ENCODE measurements at places on chromosomes 4 and X.

GRCh38 chrX:155143959-155144548 is 72.2 kb upstream of the VBP1 start:
- H3K27me3 ChIP-seq, result no peaks in the 10 kb centered on the region
- H3K4me1 ChIP-seq, result no peaks in the 10 kb centered on the region

DNA sequence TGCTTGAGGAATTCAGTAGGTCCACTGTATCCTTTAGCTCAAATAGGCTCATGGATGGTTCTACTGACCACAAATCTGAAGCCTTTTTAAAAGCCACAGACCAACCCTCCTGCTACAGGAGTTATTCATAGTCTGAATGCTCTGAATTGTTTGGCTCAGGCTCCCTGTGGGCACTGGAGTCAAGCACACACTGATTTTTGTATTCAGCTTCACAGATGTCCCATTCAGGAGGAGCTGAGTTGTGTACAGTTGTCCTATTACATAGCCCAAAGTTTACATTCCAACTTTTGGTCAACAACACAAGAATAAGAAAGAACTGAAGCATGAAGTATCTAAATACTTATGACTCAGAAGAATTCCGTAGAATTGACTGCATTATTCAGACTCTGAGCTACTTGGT is 243.9 kb downstream of the UNC5C start:
- no peaks in the 10 kb centered on the region for H3K36me3 ChIP-seq
- H3K4me1 ChIP-seq, result no peaks in the 10 kb centered on the region
- H3K4me3 ChIP-seq, result no peak overlapping the region

DNA sequence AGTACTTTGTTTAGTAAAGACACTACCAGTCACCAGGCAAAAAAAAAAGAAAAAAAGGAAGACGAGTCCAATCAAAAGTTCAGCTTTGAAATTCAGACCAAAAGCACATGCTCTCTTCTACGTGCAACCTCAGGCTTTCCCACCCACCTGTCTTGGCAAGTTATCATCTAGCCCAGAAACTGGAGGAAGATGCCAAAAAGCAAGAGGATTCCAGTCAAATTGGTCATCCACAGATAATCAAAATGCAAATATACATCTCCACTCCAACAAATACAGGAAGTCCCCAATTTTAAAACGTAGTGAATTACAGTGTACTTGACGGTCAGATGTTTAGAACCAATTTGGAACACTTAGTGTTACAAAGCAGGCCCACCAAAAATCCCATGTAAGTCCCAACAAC is 96.5 kb downstream of the PALLD start:
- no peak overlapping the region for H3K4me3 ChIP-seq
- no peak overlapping the region for H3K27ac ChIP-seq
- H3K27me3 ChIP-seq, result no peaks in the 10 kb centered on the region
- H3K36me3 ChIP-seq, result no peaks in the 10 kb centered on the region
- DNase-seq, result no peak

DNA sequence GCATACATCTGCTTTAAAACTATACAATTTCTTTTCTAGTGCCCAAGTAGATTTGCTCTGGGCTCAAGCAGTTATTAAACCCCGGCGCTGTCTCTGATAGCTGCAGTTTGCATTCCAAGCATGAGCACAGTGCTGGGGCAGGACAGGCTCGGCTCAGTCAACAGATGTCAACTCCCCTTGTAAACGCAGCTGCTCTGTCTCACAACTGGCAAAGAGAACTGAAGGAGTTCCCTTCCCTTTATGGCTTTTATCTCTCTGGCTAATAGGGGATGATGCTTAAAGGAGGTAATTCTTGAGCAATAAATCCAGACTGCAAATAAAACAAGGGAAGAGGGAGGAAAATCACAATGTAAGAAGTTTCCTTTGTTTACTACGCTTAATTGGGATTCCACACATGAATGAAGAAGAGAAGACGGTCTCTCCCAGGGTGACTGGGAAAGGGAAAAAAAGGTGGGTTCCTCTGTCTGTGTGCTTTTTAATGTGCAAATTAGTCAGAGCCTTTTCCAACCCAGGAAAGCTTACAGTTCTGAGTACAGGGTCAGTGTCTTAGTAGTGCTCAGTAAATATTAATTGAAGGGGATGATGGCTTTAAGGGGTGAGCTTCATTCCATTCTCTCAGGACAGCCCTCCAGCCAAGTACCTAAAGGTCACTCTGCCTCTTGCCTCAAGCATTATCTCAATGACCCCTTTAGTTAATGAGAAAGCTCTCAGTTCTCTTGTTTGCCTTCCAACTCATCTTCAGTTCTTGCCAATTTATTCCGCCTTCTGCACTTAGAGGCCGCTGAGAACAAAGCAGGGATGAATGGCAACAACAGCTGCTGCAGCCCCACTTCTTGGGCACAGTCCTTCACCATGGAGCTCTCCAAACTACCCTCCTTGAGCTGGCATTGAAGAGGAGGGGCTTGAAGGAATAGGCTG is 155.7 kb upstream of the JADE1 start:
- H3K36me3 ChIP-seq, result 0 out of 2 replicates have a peak, but pooled peaks cover 4% of the 10 kb centered on the region
- H3K27ac ChIP-seq, result peak overlapping the region; percentile 8
- peak; percentile 47 for DNase-seq
- H3K4me1 ChIP-seq, result peaks cover 28% of the 10 kb centered on the region

DNA sequence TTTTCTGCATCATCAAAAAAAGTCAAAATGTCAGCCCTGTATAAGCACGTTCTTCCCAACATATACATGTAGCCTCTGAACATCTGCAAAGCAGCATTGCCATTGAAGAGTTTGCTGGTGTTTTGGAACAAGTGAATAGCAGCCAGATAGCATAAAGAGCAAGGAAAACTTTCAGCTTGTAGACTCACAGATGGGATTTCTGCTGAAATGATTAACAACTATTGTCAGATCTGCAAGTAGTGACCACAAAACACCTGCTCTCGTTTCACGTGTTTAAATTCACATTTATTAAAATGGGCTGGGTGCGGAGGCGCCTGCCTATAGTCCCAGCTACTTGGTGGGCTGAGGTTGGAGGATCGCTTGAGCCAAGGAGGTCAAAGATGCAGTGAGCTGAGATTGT is 123.7 kb downstream of the SPRY1 start:
- no peak for DNase-seq
- no peaks in the 10 kb centered on the region for H3K4me1 ChIP-seq
- no peaks in the 10 kb centered on the region for H3K36me3 ChIP-seq
- no peak overlapping the region for H3K4me3 ChIP-seq

GRCh38 chr4:54403700-54404453 is 174.8 kb downstream of the PDGFRA start:
- no peak for DNase-seq
- no peak overlapping the region for H3K27ac ChIP-seq
- H3K4me3 ChIP-seq, result no peak overlapping the region

DNA sequence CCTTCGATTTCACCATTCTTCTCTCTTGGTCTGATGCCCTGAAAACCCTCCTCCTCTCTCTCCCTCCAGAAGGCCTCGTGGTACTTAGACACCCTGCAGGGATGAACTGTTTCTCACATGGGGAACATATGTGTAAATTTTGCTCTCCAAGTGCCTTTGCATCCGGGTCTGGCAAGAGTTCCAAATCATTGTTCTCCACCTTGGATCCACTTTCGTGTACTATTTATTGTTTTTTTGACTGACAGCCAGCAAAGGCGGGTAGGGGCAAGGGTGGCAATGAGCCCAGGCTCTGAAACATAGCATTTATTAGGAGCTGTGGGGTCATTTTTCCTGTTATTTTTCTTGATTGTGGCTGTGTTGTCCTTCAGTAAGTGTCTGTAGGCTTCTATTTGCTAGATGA is 81.7 kb downstream of the RTL5 start:
- H3K4me1 ChIP-seq, result peaks cover 37% of the 10 kb centered on the region
- no peak overlapping the region for H3K4me3 ChIP-seq
- no peak for DNase-seq

- no peak overlapping the region for H3K4me3 ChIP-seq
- H3K36me3 ChIP-seq, result no peaks in the 10 kb centered on the region
- H3K27me3 ChIP-seq, result no peaks in the 10 kb centered on the region
Observed at GRCh38 chr4:176439611-176440010, 119.8 kb downstream of the SPCS3 start.

DNA sequence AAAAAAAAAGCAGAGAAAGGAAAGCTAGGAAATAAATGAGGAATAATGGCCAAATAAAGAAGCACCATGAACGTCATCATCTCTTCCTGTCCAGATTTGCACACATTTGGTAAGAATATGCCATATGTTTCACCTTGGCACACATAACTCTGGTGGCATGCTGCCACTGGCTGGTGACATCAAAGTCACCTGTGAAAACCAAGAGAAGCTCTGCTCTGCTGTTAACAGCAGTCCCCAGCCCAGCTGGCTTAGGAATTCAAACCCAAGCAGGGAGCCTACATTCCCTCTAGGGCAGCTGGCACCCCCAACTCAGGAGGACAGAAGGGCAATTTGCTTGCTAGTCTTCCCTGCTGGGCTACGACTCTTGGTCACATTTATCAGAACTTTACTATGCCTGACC is 77.6 kb downstream of the RASL11B start:
- no peak overlapping the region for H3K4me3 ChIP-seq
- no peaks in the 10 kb centered on the region for H3K27me3 ChIP-seq
- no peaks in the 10 kb centered on the region for H3K36me3 ChIP-seq
- no peaks in the 10 kb centered on the region for H3K4me1 ChIP-seq
- peak; percentile 34 for DNase-seq

GRCh38 chrX:38516196-38516774 is 45.1 kb upstream of the TSPAN7 start:
- H3K27me3 ChIP-seq, result no peaks in the 10 kb centered on the region
- no peak overlapping the region for H3K27ac ChIP-seq
- H3K4me1 ChIP-seq, result no peaks in the 10 kb centered on the region
- no peak for DNase-seq
- no peak overlapping the region for H3K4me3 ChIP-seq

- H3K27ac ChIP-seq, result no peak overlapping the region
- H3K36me3 ChIP-seq, result no peaks in the 10 kb centered on the region
- no peak overlapping the region for H3K4me3 ChIP-seq
- H3K4me1 ChIP-seq, result no peaks in the 10 kb centered on the region
- DNase-seq, result no peak
Observed at GRCh38 chr4:11631416-11631815, 202.7 kb upstream of the HS3ST1 start.

- H3K27ac ChIP-seq, result peak overlapping the region; percentile 60
- H3K4me1 ChIP-seq, result no peaks in the 10 kb centered on the region
- H3K4me3 ChIP-seq, result no peak overlapping the region
- H3K27me3 ChIP-seq, result no peaks in the 10 kb centered on the region
- H3K36me3 ChIP-seq, result peaks cover 34% of the 10 kb centered on the region
- DNase-seq, result no peak
Observed at GRCh38 chr4:39305912-39306677, 60.1 kb downstream of the RFC1 start.

- H3K27ac ChIP-seq, result no peak overlapping the region
- no peaks in the 10 kb centered on the region for H3K27me3 ChIP-seq
- H3K4me1 ChIP-seq, result no peaks in the 10 kb centered on the region
- no peak overlapping the region for H3K4me3 ChIP-seq
Observed at GRCh38 chr4:85092943-85093342, 126.5 kb upstream of the WDFY3 start.

DNA sequence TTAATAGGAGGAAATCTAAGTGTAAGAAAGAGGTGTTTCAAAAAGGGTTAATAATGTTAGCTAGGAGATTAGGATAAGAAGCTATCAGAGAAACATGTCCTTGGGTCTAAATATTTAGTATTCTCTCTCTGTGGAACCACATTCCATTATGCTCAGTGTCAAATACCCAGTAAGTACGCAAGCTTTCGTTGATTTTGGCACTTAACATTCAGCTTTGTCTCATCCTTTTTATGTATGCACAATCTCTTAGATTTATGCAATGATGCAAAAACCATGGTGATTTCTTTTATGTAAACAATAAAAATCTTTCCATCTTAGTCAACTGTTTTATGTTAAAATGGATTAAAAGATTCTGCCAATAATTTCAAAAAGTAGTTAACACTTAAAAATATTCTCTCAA is 129.2 kb downstream of the KLHL13 start:
- no peak for DNase-seq
- H3K27me3 ChIP-seq, result no peaks in the 10 kb centered on the region
- H3K27ac ChIP-seq, result no peak overlapping the region
- H3K4me1 ChIP-seq, result no peaks in the 10 kb centered on the region
- no peaks in the 10 kb centered on the region for H3K36me3 ChIP-seq
- H3K4me3 ChIP-seq, result no peak overlapping the region

DNA sequence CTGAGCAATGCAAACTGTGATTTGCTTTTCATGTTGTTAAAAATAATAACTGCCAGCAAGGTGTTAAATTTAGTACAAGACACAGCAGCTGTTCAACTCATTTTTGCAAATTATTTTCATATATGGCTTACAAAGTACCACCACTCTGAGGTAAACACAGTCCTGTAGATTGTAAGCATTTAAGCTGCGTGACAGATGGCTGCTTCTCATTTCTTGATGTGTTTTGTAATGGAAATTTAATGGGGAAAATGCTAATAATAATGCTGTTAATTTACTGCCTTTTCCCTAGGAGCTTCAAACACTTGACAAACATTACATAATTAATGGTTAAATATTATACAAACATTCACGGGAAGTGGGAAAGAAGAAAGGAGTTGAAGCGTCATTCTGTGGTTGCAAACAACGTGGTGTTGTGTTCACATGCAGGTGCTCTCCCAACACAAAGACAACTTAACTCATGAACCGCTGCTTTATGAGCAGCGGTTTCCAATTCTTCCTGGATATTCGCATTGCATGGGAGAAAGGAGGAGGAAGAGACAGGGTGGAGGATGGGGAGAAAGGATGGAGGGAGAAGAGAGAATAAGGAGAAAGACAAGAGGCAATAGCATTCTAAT is 236.8 kb upstream of the VCX start:
- no peak for DNase-seq
- no peak overlapping the region for H3K27ac ChIP-seq
- H3K36me3 ChIP-seq, result no peaks in the 10 kb centered on the region

GRCh38 chrX:52923781-52924241 is 26.7 kb downstream of the FAM156B start:
- no peaks in the 10 kb centered on the region for H3K27me3 ChIP-seq
- H3K4me3 ChIP-seq, result no peak overlapping the region
- H3K27ac ChIP-seq, result no peak overlapping the region
- no peak for DNase-seq
- no peaks in the 10 kb centered on the region for H3K36me3 ChIP-seq

GRCh38 chrX:4706961-4707360 is 993.5 kb upstream of the PRKX start:
- 0 out of 2 replicates have a peak, but pooled peaks cover 3% of the 10 kb centered on the region for H3K4me1 ChIP-seq
- no peaks in the 10 kb centered on the region for H3K36me3 ChIP-seq
- no peaks in the 10 kb centered on the region for H3K27me3 ChIP-seq
- H3K27ac ChIP-seq, result no peak overlapping the region
- no peak overlapping the region for H3K4me3 ChIP-seq
- DNase-seq, result no peak

- H3K27ac ChIP-seq, result no peak overlapping the region
- no peaks in the 10 kb centered on the region for H3K27me3 ChIP-seq
- no peaks in the 10 kb centered on the region for H3K36me3 ChIP-seq
- no peak overlapping the region for H3K4me3 ChIP-seq
Observed at GRCh38 chrX:106670631-106671030, 55.9 kb upstream of the RNF128 start.

GRCh38 chr4:26185436-26185835 is 135.4 kb upstream of the RBPJ start:
- DNase-seq, result no peak
- no peak overlapping the region for H3K27ac ChIP-seq
- H3K4me3 ChIP-seq, result no peak overlapping the region
- H3K4me1 ChIP-seq, result no peaks in the 10 kb centered on the region
- H3K27me3 ChIP-seq, result no peaks in the 10 kb centered on the region
